ENCODE measurements at places on chromosomes 1 and 21.
A peak's percentile ranks its signal among the peaks of the same experiment; 100 is the strongest.

- DNase-seq, result no peak
Observed at GRCh38 chr1:21842606-21843162, 30.6 kb downstream of the LDLRAD2 start.

DNA sequence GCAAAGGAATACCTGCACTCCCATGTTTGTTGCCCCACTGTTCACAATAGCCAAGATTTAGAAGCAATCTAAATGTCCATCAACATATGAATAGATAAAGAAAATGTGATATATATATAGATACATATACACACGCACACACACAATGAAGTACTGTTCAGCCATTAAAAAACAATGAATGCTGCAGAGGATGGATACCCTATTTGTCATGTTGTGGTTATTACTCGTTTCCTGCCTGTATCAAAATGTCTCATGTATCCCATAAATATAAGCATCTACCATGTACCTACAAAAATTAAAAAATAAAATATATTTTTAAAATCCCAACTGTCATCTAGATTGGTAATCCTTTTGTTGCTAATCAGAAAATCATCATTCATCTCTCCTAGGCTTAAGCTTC, 634.8 kb upstream of the ADGRL2 start:
- no peak for DNase-seq

DNA sequence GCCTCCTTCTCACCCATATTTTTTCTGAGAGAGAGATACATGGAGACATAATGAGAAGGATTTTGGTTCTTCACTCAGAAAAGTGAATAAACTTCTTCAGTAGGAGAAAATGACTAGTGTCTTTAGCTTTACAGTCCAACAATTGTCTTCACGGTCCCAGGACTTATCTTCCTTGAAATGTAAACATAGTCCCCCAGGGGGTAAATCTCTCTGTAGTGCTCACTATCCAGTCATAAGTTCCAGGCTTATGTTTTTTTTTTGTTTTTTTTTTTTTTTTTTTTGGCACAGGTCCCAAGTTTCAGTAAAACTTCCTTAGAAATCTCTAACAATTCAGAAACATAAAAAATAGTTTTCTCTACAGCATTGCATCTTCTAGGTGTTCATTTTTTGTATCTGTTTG, 890.2 kb upstream of the B3GALT2 start:
- no peak for DNase-seq

- DNase-seq, result no peak
Observed at GRCh38 chr1:193103759-193104501, 1.3 kb downstream of the GLRX2 start.

- DNase-seq, result no peak
Observed at GRCh38 chr1:87594736-87595383, 266.2 kb downstream of the LMO4 start.

- DNase-seq, result no peak
Observed at GRCh38 chr1:201884425-201884824, 4.3 kb upstream of the SHISA4 start.

GRCh38 chr21:41228006-41228370, 60.0 kb downstream of the BACE2 start:
- DNase-seq, result no peak

DNA sequence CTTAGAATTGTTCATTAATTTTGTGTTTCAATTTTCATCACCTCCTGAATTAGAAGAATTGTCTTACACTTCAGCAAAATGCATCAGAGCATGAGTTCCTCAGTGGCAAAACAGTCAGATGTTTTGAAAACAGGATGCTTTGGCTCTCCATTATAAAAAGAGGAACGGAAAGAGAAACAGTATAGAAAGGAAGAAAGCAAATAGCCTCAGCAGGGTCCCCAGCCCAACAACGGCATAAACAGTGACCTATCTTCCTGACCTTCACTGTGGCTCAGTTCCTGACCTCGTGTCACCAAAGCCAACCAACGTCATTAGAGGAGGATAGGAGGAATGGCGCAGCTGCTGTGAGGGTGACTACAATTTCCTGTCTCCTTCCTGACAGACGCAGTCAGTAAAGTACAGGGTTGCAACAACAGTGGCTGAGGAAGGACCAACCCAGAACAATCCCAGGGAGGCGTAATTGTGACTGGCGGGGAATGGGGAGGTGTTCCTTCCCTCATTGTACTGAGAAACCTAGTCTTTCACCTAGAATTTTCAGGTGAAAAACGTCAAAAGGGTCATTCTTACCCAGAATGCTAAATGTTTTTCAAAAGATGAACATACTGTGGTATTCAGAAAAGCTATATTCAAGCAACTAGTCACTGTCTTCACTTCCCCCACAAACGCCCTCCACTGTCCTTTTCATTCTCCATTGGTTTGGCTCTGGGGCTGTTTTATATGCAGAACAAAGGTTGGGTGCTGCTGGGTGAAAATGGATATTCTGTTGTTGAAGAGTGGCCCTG, 197.9 kb upstream of the SGIP1 start:
- no peak for DNase-seq

GRCh38 chr1:203754455-203754864, 10.5 kb upstream of the LAX1 start:
- no peak for DNase-seq

GRCh38 chr1:224676551-224676950, 60.4 kb downstream of the CNIH3 start:
- no peak for DNase-seq

DNA sequence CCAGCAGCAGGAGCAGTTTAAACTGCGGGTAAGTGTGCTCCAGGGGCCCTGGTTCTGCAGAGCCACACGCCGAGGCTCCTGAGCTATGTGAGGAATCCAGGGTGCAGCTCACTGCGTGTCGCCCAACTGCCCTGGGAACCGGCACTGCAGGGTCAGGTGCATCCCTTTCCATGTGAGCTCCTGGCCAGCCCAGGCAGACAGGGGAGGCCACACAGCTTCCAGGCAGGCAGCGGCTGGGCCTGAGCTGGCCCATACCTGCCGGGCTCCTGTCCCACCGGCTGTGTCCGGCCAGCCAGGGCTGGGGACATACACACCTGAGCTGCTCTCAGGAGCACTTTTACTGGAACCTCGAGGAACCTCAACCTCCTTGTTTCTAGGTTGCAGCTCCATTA, 18.6 kb upstream of the COL18A1 start:
- DNase-seq, result no peak

DNA sequence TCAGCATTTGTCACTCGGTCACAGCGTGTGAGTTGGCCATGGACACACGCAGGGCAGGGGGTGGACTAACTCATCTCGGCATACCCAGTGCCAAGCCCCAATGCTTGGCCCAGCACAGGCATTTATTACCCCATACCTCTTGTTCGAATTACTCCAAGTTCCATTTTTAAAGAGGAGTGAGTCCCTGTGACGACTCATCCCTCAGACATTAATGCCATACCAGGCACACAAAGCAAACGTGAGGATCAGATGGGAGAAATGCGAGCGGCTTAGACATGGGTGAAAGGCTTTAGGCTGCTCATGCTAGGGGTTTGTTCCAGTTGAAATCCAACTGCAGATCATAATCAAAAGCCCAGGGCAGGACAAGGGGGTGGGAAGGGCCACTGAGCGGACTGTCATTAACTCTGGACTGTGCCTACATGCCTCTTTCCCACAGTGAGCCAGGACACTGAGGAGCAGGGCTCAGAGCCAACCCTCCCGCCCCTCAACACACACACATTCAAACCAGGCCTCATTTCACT, 118.5 kb upstream of the NGF start:
- no peak for DNase-seq

- no peak for DNase-seq
Observed at GRCh38 chr1:220380885-220381284, 108.6 kb upstream of the RAB3GAP2 start.

GRCh38 chr21:33265664-33266049, 510 bp upstream of the IL10RB start:
- DNase-seq, result peak; percentile 26

- DNase-seq, result no peak
Observed at GRCh38 chr1:16721871-16722641, 18.3 kb upstream of the RNU1-4 start.

- no peak for DNase-seq
Observed at GRCh38 chr1:3543076-3544039, 68.0 kb downstream of the MEGF6 start.

GRCh38 chr1:68228851-68229250, 3.5 kb downstream of the WLS start:
- no peak for DNase-seq

DNA sequence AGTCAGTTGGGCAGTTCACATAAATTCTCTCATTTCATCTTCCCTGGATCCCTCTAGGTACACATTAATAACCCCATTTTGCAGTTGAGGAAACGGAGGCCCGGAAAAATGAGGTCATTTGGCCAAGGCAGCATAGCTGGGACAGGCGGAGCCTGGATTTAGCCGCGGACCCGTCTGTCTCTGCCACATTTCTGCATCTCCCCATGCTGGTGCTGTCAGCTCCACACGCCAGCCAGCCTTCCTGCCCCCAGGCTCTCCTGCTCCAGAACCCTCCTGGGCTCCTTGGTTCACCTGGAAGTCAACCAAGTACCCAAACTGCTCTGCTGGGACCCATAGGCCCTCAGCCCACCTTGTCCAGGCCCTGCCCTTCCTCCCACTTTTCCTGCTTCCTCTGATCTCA, 7.6 kb downstream of the FOXO6 start:
- no peak for DNase-seq

GRCh38 chr21:29649406-29649814, 290.4 kb downstream of the GRIK1 start:
- DNase-seq, result no peak

GRCh38 chr1:228917755-228918154, 182.5 kb downstream of the RHOU start:
- no peak for DNase-seq

GRCh38 chr1:209490013-209490412, 93.5 kb upstream of the CAMK1G start:
- no peak for DNase-seq

DNA sequence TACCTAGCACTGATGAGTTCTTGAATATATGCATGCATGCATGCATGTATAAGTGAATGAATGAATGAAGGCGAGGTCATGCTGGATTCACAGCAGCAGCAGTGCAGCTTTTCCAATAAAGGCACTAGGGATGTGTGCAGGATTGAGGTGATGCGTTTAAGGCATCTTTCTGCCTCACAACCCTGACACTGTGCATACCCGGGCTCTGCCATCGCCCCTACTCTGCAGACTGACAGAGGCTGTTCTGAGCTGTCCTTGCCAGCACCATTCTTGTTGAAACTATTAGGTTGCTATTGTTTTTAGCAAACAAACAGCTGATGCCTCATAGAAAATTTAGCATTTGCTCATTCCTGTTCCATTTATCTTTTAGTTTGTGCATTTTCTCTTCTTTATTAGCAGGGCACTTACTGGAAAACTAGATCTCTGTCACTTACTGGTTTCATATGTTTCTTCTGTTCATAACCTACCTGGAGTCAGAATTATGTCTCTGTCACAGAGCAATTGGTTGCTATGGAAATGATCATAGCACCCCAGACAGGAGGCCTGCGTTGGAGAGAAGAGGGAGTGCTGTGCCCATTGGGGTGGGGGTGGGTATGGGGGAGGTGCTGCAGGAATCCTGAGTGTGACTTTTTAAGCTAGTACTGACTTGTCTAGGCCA, 79.0 kb downstream of the CD58 start:
- DNase-seq, result no peak

GRCh38 chr1:180211156-180211859, 18.8 kb upstream of the LHX4 start:
- DNase-seq, result no peak

DNA sequence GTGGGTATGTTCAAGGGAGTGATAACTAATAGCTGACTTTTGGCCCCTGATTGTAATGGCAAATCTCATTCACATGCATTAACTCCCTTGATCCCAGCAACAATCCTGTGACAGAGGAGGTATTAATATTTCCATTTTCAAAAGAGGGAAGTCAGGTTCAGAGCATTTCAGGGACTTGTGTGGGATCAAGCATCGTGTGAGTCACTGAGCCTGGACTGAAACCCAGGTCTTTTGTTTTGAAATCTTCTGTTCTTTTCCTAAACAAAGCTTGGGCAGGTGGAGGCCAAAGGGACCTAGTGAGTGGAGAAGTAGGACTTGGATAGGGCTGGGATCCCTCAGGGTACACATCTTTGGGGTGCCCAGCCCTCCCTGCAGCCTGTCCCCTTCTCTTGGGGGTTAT, 37.9 kb downstream of the ETNK2 start:
- DNase-seq, result no peak

- no peak for DNase-seq
Observed at GRCh38 chr1:27021354-27022031, 8.8 kb upstream of the TENT5B start.

- DNase-seq, result no peak
Observed at GRCh38 chr1:152397474-152397873, 16.6 kb downstream of the CRNN start.

- no peak for DNase-seq
Observed at GRCh38 chr1:183719289-183719688, 66.2 kb upstream of the APOBEC4 start.

- no peak for DNase-seq
Observed at GRCh38 chr21:36813052-36813451, 114.1 kb downstream of the SIM2 start.

GRCh38 chr1:239363930-239364329, 22.4 kb upstream of the CHRM3 start:
- no peak for DNase-seq

- no peak for DNase-seq
Observed at GRCh38 chr1:33257772-33258712, 1.8 kb downstream of the ZNF362 start.

DNA sequence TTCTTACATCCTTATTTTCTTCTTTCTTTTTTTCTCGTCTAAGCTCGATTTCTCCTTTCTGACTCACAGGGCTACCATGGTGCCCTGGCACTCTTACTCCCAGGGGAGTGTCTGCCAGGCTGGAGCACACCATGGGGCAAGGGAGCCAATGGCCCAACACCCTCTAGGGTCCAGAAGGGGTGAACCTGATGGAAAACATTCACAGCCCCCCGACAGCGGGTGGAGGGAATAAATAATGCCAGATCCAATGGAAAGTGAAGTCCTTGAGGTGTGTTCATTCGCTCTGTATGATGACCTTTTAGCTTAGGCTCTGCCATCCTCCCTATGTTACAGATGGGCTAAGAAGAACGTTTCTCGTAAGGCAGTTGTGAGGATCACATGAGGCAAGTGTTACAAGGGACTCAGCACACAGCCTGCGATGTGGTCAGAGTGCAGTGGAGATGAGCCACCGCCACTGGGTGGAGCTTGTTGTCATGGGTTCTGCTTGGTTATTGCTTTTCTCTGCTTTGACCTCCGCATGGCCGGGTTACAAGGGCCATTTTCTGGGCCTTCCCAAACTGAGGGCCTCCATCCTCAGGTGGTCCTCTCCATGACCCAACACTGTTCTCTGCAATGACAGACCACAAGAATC, 3.5 kb upstream of the FCMR start:
- DNase-seq, result no peak
